ENCODE measurements at places on chromosomes 6 and 20.

GRCh38 chr6:34378470-34378869 lies 14.0 kb downstream of the NUDT3 start:
- H3K4me3 ChIP-seq = no peak overlapping the region
- H3K27me3 ChIP-seq = no peaks in the 10 kb centered on the region
- H3K36me3 ChIP-seq = peaks cover 2% of the 10 kb centered on the region
- H3K27ac ChIP-seq = no peak overlapping the region
- peaks cover 10% of the 10 kb centered on the region for H3K4me1 ChIP-seq

GRCh38 chr6:103379272-103379671 lies 1480.4 kb downstream of the HACE1 start:
- H3K4me1 ChIP-seq = no peaks in the 10 kb centered on the region
- no peaks in the 10 kb centered on the region for H3K36me3 ChIP-seq
- H3K27me3 ChIP-seq = no peaks in the 10 kb centered on the region
- H3K4me3 ChIP-seq = no peak overlapping the region
- H3K27ac ChIP-seq = no peak overlapping the region

DNA sequence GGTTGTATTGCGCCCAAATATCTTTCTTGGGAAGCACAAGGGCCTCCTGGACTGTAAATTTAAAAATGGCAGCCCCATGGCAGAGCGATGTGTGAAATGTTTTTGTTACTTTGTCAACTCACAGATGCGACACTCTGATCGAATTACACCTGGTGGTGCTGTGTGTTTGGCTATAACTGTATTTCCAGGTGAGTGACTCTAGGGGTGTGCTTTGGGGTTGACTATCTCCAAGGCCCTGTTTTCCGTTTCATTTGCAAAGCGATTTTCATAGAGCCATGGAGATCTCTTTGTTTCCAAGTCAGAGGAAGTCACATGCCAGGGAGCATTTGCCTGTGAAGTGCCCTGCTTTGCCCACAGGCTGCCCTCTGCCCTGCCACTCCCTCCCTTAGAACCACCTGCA lies 93.5 kb downstream of the CDC5L start:
- no peak overlapping the region for H3K27ac ChIP-seq
- peaks cover 15% of the 10 kb centered on the region for H3K27me3 ChIP-seq
- no peak overlapping the region for H3K4me3 ChIP-seq
- no peaks in the 10 kb centered on the region for H3K4me1 ChIP-seq
- DNase-seq = no peak

GRCh38 chr6:112225691-112226090 lies 28.7 kb downstream of the LAMA4 start:
- H3K27ac ChIP-seq = no peak overlapping the region
- no peak overlapping the region for H3K4me3 ChIP-seq
- no peaks in the 10 kb centered on the region for H3K4me1 ChIP-seq
- no peaks in the 10 kb centered on the region for H3K36me3 ChIP-seq
- peaks cover 24% of the 10 kb centered on the region for H3K27me3 ChIP-seq

DNA sequence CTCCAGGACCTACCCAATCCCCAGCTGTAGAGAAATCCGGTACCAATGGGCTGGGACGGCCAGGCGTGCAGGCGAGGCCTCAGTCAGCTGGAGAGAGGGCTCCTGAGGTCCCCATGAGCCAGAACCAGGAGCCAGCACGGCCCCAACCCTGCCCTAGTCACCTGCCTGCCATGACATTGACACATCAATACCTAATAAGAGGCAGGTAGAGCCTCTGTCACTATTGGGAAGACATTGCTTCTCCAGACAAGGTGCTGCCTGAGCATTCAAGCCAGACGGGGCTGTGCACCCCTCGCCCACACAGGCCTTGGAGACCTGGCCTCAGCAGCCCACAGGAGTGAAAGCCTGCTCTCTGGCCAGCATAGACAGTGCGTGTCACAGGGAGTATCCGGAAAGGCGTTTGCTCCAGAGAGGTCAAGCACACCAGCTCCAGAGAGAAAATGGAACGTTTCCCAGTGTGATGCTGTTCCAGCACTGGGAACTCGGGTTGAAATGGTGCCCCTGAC lies 3.5 kb downstream of the DLL1 start:
- no peak for DNase-seq
- peaks cover 5% of the 10 kb centered on the region for H3K36me3 ChIP-seq
- H3K27me3 ChIP-seq = peaks cover 56% of the 10 kb centered on the region
- H3K27ac ChIP-seq = no peak overlapping the region
- H3K4me3 ChIP-seq = no peak overlapping the region
- H3K4me1 ChIP-seq = peaks cover 24% of the 10 kb centered on the region

- no peaks in the 10 kb centered on the region for H3K27me3 ChIP-seq
- H3K4me3 ChIP-seq = peak overlapping the region; percentile 73
- no peak for DNase-seq
- H3K27ac ChIP-seq = peak overlapping the region; percentile 99
- H3K36me3 ChIP-seq = peaks cover 3% of the 10 kb centered on the region
- peaks cover 75% of the 10 kb centered on the region for H3K4me1 ChIP-seq
Measured at GRCh38 chr6:2853769-2854395, 12.2 kb upstream of the SERPINB1 start.

DNA sequence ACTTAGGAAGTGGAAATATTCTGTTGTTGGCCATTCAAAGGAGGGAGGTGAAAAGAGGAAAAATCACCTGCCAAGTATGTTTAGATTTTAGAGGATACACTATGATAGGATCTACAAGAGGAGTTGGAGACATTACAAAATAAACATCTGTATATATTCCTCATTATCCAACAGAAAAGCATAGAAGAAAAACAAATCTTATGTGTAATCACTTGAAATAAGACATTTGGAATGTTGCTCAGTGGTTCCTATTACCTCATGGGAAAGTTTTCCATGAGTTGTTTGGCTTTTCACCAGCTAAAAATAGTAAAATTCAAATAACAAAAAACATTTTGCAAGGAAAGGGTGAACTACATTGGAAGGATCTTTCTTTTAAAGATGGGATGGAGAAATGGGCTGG lies 76.7 kb upstream of the CARMIL1 start:
- H3K27me3 ChIP-seq = peaks cover 13% of the 10 kb centered on the region
- no peaks in the 10 kb centered on the region for H3K4me1 ChIP-seq
- H3K36me3 ChIP-seq = peaks cover 2% of the 10 kb centered on the region
- no peak overlapping the region for H3K27ac ChIP-seq

- H3K4me1 ChIP-seq = no peaks in the 10 kb centered on the region
- peaks cover 19% of the 10 kb centered on the region for H3K27me3 ChIP-seq
- no peak for DNase-seq
- no peak overlapping the region for H3K4me3 ChIP-seq
Measured at GRCh38 chr6:157725836-157726235, 97.2 kb upstream of the SNX9 start.

GRCh38 chr6:143200167-143200770 lies 139.6 kb downstream of the AIG1 start:
- DNase-seq = no peak
- no peak overlapping the region for H3K27ac ChIP-seq
- H3K36me3 ChIP-seq = no peaks in the 10 kb centered on the region
- no peaks in the 10 kb centered on the region for H3K27me3 ChIP-seq

DNA sequence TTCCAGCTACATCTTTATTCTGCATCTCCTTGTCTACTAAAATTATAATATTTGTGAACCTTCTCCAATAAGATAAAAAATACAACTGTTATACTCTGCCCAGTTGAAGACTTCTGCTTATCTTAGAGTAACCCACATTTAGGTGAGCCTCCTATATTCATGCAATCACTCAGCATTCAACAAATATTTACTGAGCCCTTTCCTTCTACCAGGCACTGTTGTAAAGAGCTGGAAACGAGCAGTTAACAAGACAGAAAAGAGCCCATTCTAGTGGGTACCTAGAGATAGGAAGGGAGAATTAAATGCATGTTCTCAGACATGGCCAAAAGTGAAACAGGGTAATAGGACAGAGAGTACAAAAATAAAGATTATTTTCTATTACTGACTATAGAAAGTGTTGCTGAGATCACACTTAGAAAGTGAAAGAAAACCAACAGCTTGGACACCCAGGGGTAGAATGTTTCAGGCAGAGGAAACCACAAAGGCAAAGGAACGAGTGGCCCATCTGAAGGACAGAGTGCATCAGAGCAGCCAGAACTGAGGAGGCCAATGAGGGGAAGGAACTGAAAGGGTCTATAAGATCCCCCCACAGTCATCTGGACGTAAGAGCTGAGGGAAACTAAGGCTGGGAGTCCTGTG lies 50.8 kb upstream of the SMLR1 start:
- no peak overlapping the region for H3K27ac ChIP-seq
- DNase-seq = no peak
- H3K27me3 ChIP-seq = peaks cover under 1% of the 10 kb centered on the region
- H3K36me3 ChIP-seq = no peaks in the 10 kb centered on the region
- peaks cover 25% of the 10 kb centered on the region for H3K4me1 ChIP-seq

DNA sequence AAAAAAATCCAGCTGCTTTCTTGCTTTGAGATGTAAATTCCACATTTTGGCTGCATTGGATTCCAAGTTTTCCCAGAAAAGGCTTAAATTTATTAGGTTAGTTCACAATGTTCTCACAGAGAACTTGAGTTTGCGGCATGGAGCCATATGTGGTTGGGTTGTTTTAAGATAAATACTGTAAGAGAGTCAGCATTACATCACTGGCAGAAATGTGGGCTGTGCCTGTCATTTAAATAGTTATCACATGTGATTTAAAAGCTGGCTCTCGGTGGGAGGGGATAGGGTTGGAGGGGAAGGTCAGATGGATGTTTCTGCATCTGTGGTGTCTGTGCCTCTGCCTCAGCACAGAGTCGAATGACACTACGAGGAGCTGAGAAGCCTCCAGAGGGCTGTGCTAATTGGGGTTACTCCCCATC lies 73.8 kb upstream of the SCP2D1 start:
- DNase-seq = no peak
- H3K4me1 ChIP-seq = no peaks in the 10 kb centered on the region
- no peaks in the 10 kb centered on the region for H3K36me3 ChIP-seq
- H3K4me3 ChIP-seq = no peak overlapping the region
- no peak overlapping the region for H3K27ac ChIP-seq

DNA sequence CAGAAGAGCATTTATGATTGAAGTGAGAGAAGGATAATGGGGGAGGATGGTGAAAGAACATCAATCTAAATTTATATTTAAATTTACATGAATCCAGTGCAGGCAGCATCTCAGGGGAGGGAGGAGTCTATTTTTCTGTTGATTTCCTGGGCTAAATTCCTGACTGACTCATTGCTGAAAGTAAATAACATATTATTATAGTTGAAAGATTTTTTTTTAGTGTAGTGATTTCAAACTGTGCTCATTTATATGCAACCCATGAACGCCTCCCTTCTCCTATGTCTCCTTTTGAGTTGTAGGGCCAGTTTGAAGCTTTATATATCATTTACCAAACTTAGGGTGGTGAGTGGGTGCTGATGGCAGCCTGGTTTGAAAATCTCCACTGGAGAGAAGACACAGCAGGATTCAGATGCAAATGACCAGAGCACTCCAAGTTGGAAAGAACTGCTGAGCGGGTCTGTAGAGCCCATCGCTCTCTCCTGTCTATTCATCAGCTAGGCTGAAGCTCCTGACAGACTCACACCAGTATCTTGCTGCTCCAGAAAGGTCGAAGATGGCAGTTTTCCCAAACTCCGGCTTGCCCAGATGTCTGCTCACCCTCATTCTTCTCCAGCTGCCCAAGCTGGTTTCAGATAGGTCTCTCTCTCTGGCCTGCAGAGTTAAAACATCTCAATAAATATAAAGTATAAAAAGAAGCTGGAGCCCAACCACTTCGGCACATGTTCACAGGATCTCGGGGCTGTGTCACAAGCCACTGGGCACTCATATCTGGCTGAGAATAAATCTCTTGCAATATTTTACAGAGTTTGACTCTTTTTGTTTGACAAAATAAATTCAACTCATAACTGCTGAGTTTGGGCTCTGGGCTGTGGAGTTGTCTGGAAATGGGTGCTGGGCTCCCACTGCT lies 18.3 kb downstream of the BTN2A1 start:
- peak overlapping the region; percentile 20 for H3K27ac ChIP-seq
- H3K36me3 ChIP-seq = peaks cover 19% of the 10 kb centered on the region
- peaks cover 3% of the 10 kb centered on the region for H3K27me3 ChIP-seq

- H3K36me3 ChIP-seq = peaks cover 3% of the 10 kb centered on the region
- no peaks in the 10 kb centered on the region for H3K27me3 ChIP-seq
- no peak for DNase-seq
- peaks cover 6% of the 10 kb centered on the region for H3K4me1 ChIP-seq
- H3K27ac ChIP-seq = no peak overlapping the region
Measured at GRCh38 chr6:45054610-45055009, 273.5 kb upstream of the RUNX2 start.

DNA sequence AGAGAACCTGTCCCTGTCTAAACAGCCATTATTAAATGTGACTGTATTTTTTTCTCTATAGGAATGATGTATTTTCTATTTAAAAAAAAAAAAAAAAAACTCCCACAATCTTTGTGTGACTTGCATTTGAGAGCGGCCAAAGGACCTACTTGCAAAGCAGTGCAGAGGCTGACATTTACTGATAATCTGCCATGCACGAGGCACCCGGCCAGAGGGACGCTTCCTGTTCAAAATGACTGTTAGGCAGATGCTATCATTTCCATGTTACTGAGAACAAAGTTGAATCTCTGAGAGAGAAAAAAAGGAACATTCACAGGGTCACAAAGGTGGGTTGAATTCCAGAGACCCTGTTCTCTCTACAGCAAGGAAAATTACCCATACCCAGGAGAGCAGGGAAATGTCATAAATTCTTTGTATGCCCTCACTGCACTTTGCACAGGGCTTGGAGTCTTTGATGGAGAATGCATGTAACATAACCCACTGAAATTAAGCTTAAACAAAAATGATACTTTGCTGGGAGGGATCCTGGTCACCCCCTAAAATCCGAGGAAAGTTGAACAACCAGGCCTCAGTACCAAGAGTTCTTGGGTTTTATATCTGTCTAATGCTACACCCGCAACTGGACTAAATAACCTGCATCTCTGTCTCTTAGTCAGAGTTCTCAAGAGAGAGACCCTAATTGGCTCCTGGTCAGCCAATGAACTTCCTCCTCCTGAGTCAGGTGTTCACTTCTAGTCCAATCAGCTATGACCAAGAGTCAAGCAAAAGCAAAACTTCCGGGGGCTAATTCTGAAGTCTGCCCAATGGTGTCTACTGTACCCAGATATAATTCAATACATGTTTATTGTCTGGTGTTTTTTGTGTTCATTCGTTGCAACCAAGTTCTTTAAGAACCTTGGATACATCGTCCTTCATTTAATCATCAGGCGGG lies 61.2 kb downstream of the GCLC start:
- H3K36me3 ChIP-seq = no peaks in the 10 kb centered on the region
- no peak for DNase-seq
- no peak overlapping the region for H3K4me3 ChIP-seq
- H3K27ac ChIP-seq = no peak overlapping the region

DNA sequence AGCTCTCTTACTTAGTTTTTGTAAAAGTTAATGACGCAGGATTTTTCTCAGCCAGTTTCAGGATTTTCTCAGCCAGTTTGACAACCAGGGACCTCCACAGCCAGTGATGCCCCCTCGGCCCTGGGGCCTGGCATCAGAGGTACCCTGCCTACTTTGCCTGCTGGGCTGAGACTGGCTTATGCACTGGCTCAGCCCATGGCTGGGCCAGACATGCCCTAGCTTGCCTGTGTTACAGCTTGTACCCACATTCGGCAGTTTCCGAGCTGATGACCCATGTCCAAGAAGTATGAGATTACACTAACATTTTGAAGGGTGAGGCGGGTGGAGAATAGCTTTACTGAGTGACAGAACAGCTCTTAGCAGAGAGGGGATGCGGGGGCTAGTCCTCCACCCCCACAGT lies 406.1 kb upstream of the HSF2 start:
- H3K4me3 ChIP-seq = no peak overlapping the region
- H3K27ac ChIP-seq = no peak overlapping the region
- peaks cover 4% of the 10 kb centered on the region for H3K4me1 ChIP-seq

- H3K27ac ChIP-seq = no peak overlapping the region
Measured at GRCh38 chr6:136958168-136958567, 36.1 kb downstream of the SLC35D3 start.
